Hepatic stellate cell (primary cell): ENCODE measurements at places on chromosomes 3 and 15.

DNA sequence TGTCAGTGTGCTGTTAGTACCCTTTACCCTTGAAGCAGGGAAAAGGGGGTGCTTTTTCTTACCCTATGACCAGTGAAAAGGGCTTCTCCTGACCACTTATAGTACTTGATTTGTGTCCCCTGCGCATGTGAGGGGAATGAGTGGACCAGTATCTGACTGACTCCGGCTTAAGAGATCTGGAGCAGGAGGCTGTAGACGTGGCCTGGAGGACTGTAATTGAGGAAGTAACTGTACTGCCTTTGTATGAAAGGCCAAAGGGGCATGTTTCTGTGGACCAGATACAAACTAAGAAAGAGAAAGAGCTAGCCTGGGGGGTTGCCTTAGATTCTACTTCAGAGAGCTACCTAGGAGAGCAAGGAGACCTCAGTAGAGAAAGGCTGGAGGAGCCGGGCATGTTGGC, 89.9 kb upstream of the TBL1XR1 start:
- no peak for DNase-seq

GRCh38 chr3:157428853-157429252, 7.8 kb upstream of the PTX3 start:
- no peak for DNase-seq

DNA sequence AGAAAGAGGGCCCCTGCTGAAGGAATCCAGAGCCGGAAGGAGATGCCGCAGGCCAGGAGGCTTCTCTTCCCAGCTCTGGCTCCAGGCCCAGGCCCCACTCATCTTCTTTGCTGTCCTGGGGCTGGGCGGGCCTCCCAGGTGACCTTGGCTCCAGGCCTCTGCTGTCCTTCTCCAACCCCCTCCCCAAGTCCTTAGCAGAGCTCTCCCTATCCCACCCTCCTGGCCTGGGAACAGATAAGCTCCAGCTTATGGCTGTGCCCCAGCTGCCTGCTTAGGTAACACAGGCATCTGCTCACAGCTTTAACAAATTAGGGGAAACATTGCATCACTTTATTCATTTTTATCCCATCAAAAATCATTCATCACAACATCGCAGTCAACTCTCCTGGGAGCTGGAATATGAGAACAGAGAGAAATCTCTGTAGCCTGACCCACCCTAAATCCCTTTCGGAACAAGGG, 86.9 kb downstream of the SEMA5B start:
- no peak for DNase-seq

- DNase-seq: no peak
Observed at GRCh38 chr15:40162552-40162951, 1.7 kb downstream of the BUB1B start.

GRCh38 chr3:105972069-105972468, 103.3 kb upstream of the CBLB start:
- no peak for DNase-seq

DNA sequence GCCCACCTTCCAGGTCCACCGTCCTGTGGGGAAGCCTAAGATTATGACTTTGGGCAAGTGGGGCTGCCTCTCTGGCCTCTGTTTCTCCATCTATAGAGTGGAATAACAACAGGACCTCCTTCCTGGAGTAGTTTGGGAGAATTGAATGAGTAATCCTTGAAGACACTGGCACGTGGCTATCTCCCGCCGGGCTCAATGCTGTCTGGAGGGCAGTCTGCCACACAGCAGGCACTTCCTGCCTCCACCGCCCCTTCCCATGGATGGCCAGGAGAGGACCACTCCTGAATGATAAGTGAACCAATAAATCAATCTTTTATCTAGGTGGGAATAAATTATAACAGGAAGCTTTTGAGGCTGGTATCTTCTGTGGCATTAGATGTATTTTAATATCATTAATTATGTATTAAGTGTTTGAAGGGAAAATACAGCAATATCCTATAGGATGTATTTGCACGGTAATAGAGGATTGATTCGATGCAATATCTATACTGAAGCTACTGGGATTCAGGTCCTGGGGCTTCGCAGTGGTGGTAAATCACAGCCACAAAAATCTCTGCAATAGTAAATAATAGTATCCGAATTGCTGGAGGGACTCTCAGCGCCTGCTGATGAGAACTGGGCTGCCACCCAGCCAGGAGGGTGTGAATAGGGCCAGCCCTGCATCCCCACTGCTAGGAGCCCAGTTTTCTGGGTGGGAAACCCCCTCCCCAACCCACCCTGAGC, 15.9 kb downstream of the MEGF11 start:
- no peak for DNase-seq

GRCh38 chr3:191461113-191461595, at the start of gene PYDC2:
Gene PYDC2, plus strand, starts transcription at chr3:191461163. Its CDS starts 0 bp downstream, at chr3:191461163.
- no peak for DNase-seq

DNA sequence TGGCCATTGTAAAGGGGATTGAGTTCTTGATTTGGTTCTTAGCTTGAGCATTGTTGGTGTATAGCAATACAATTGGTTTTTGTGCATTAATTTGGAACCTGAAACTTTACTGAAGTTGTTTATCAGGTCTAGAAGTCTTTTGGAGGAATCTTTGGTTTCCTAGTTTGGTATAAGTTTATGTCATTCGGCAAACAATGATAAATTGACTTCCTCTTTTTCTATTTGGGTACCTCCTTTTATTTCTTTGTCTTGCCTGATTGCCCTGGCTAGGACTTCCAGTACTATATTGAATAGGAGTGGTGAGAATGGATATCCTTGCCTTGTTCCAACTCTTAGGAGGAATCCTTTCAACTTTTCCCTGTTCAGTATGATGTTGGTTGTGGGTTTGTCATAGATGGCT, 32.1 kb downstream of the SPESP1 start:
- DNase-seq: no peak

GRCh38 chr15:73237910-73238309, 130.8 kb downstream of the HCN4 start:
- no peak for DNase-seq

GRCh38 chr15:64354688-64355344, 1.2 kb downstream of the CSNK1G1 start:
- no peak for DNase-seq

DNA sequence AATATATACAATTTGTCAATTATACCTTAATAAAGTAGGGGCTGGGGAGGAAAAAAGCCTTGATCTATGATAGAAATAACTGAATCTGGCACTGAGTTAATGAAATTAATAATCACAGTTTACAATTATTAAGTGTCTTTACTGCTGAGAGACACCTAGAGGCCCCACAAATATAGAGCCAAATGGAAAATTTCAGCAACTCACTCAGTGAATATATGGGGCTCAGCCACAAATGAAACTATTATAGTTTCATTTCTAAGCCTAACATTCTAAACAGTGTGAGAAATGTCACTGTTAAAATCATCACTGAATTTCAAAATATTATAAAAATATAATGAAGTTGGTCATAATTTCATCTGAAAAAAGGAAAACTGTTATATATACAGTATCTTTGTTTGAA, 40.3 kb downstream of the GNB4 start:
- no peak for DNase-seq

- no peak for DNase-seq
Observed at GRCh38 chr3:5055357-5056110, 66.6 kb upstream of the ARL8B start.

- peak; percentile 49 for DNase-seq
Observed at GRCh38 chr3:126356373-126357264, 589 bp downstream of the KLF15 start.

- no peak for DNase-seq
Observed at GRCh38 chr3:101095693-101096430, 102.6 kb upstream of the ABI3BP start.

DNA sequence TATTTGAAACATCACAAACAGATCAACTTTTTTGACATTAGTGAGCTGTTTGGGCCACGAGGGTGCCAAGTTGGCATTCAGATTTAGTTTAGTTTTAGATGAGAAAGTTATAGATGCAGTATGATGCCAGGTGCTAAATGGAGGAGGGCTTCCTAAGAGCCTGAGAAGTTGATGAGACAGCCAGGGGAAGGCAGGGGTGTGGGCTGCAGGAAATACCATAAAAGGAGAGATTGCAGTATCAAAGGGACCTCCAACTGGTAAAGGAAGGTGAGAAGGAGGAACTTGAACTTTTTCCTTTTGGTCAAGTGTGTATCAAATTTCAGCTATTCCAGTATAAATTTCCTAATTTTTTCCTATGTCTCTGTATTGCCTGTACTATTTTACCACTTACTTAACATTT, 2.0 kb upstream of the TNIK start:
- no peak for DNase-seq

DNA sequence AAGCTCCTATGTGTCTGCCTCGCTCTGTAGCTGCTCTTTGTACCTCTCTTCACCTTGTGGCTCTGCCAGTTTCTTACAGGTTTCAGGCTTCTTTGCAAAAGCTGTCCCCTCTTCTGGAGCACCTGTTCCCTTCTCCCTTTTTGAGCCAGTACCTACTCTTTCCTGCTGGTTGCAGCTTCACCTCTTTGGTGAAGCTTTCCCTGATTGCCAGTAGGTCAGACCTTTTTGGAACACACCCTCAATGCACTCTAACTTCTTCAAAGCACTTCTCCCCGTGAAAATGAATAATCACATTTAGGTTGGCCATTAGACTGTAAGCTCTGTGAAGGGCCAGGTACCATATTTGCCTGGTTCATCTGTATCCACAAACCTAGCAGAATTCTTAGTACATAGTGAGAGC, 60.3 kb downstream of the BHLHE40 start:
- no peak for DNase-seq

DNA sequence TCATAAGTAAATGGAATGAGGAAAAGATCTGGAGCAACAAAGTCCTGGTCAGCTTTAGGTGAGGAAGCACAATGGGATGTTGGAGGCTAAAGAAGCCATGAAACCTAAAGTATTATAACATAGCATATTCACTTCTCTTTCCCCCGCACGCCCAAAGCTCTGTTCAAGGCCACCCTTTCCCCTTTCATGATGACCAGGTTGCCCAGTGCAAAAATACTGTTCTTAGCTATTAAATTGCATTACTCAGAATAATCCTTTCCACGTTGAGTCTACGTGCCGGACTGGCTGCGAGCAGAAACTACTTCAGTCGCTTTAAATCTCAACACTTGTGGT, 589 bp upstream of the MAPKBP1 start:
- no peak for DNase-seq

- DNase-seq: no peak
Observed at GRCh38 chr3:187558990-187559389, 111.2 kb downstream of the SST start.

DNA sequence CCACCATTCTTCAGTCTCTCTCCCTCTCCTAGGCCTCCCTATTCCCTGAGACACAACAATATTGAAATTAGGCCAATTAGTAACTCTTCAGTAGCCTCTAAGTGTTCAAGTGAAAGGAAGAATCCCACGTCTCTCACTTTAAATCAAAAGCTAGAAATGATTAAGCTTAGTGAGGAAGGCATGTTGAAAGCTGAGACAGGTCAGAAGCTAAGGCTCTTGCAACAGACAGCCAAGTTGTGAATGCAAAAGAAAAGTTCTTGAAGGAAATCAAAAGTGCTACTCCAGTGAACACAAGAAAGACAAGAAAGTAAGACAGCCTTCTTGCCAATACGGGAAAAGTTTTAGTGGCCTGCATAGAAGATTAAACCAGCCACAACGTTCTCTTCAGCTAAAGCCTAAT, 41.3 kb downstream of the PPM1L start:
- no peak for DNase-seq

GRCh38 chr3:134473868-134474546, 11.8 kb downstream of the ANAPC13 start:
- peak; percentile 41 for DNase-seq

- no peak for DNase-seq
Observed at GRCh38 chr3:146374146-146374545, 95.2 kb downstream of the PLSCR2 start.

GRCh38 chr3:194675081-194675640, 3.2 kb upstream of the LSG1 start:
- no peak for DNase-seq

DNA sequence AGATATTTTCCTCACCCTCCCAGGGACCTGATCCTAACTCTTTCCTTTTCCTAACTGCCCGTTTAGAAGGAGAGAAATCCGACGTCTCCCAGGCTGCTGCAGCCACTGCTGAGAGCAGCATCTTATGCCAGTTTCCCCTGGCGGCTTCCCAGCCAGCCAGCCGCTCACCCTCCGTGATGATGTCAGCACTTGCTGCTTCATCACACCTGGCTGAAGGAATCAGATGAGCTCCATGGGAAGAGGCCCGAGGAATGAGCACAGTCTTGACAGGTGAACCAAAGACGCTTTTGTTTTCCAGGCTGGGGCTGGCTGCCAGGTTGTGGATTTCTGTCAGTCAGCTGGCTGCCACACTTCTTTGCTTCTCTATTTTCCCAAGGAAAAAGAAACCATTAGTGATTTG, 445.1 kb upstream of the RBMS3 start:
- no peak for DNase-seq

DNA sequence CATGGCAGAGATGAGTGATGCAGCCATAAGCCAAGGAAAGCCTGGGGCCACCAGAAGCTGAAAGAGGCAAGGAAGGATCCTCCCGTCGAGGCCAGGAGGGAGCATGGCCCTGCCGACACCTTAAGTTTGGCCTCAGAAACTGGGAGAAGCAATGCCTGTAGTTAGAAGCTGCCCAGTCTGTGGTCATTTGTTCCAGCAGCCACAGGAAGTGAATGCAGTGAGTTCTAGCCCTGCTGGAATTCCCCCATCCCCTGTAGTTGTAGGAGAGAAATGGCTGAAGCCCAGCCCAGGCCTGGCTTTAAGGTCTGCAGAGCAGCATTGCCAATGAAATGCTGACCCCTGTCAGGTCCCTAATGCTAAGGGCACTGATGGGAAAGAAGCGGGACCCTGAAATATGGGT, 12.2 kb upstream of the CHSY1 start:
- no peak for DNase-seq

DNA sequence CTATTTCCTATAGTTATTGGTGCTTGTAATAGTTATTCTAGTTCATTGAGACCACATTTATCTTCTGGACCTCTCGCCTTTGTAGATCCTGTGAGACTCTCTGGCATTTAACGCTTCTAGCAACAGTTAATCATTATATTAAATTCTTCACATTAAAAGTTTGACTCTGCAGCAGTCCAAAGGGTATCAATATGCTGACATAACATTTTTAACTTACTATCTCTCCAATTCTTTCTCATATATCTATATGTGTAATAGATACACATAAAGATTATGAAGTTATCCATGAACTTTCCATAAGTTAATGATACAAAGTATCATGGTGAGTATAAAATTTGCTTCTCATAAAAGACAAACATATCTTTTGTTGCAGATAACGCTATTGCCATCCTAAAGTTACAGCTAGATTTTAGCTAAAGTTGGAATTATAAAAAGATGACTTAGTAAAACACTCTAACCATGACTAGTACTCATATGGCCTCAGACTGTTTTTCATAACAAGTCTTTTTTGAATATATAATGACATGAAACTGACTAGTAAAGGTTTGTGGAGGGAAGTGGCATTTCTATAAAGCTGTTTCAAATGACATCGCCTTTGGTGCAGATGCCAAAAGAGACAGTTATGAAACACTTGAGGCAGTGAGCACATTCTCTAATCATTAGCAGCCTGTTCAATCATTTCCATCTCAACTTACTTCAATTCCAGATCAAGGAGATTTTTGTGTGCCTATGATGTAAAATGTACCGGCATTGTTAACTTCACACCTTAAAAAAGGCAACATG, 379.3 kb upstream of the CBLB start:
- no peak for DNase-seq

GRCh38 chr15:57213862-57214261, 162.4 kb upstream of the CGNL1 start:
- DNase-seq: no peak
